Activated T-cell treated with anti-CD3 and anti-CD28 coated beads for 24 hours (primary cell): ENCODE measurements at places on chromosomes 2 and 18.

GRCh38 chr2:219598308-219599078, 836 bp downstream of the STK11IP start:
- DNase-seq = no peak

DNA sequence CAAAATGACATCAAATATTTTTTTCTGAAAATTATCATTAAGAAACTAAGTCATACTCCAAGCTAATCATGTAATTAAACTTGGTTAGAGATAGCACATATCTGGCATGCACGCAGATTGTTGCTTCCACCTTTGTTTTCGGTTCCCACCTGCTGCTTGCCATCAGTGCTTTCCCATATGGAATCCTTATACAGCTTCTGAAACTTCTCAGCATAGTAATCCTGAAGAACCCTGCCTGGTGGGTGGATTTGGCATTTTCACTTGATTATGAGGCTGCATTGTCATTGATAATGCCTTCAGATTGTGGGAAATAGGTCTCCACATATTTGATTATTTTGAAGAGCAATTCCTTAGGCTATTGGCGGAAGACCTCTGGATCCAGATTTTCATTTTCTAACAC, 47.5 kb downstream of the ZC3H6 start:
- no peak for DNase-seq

GRCh38 chr2:22035361-22035830, 911.6 kb downstream of the TDRD15 start:
- DNase-seq = no peak

GRCh38 chr18:7524786-7525185, 42.3 kb upstream of the PTPRM start:
- DNase-seq = no peak

DNA sequence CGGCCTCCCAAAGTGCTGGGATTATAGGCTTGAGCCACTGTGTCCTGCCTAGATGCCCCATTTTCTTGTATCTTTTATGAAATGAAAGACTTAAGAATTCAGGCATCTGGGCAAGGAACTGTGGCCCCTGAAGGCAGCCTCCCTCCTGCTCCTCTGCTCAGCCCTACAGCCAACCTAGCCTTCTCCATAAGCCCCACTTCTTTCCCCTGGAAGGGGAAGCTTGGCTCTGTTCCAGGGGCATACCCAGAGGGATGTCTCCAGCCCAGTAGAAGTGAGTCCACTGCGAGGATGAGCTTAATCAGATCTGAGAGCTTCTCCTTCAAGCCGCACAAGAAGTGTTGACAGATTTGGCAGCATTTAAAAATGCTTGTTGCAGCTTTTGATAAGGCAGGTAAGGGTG, 39.7 kb downstream of the RHOB start:
- no peak for DNase-seq

- DNase-seq = no peak
Observed at GRCh38 chr2:53475321-53475720, 292.3 kb upstream of the CHAC2 start.

- DNase-seq = no peak
Observed at GRCh38 chr2:31337860-31338259, 76.7 kb downstream of the XDH start.

- peak; percentile 24 for DNase-seq
Observed at GRCh38 chr2:207334624-207335371, 169.1 kb upstream of the KLF7 start.

GRCh38 chr18:67600181-67601180, 84.0 kb upstream of the DSEL start:
- DNase-seq = no peak

DNA sequence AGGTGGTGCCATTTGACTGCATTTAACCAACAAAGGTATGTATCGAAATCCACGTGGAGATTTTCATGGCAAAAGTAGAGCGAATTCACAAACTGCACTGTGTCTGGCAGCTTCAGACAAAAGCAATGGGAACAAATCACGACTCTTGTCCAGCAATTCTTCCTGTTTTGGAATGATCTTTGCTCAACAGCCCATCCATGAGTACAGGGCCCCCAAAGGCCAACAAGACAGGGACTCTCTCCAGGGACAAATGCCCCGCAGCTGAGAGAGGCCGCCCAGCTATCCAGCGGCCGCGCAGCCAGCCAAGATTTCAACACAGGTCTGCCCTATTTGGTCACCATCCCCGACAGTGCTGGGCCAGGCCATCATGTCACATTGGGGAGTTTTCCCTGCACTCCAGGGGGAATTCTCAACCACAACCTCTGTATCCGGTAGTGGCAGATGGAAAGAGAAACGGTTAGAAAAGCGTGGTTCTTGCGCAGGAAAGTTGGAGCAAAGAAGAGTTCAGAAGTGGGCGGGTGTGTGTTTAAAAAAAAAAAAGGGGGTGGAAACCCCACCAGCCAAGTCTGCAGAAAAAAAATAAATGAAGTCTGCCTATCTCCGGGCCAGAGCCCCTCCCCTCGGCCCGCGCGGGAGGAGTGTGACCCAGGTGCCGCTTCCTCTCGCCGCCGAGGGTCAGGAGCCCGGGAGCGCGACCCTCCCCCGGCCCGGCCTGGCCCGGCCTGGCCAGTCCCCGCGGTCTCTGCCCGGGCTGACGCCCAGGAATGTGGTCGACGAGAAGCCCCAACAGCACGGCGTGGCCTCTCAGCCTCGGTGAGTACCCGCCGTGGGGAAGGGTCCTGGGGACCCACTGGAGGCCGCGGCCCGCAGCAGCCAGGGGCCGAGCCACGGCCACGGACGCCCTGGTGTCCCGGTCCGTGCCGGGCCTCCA, at the start of gene GYPC:
Gene GYPC, plus strand, starts transcription at position 659 of the 931 bp plus-strand sequence. Its CDS starts 106 bp downstream, at position 765.
- peak; percentile 38 for DNase-seq
